ENCODE measurements at places on chromosomes 5 and 9. TPM values are rescaled to one million over a fixed set of nuclear protein-coding genes. Genes with fewer than 3 reads are reported as not detected.
A peak's percentile ranks its signal among the peaks of the same experiment; 100 is the strongest.

DNA sequence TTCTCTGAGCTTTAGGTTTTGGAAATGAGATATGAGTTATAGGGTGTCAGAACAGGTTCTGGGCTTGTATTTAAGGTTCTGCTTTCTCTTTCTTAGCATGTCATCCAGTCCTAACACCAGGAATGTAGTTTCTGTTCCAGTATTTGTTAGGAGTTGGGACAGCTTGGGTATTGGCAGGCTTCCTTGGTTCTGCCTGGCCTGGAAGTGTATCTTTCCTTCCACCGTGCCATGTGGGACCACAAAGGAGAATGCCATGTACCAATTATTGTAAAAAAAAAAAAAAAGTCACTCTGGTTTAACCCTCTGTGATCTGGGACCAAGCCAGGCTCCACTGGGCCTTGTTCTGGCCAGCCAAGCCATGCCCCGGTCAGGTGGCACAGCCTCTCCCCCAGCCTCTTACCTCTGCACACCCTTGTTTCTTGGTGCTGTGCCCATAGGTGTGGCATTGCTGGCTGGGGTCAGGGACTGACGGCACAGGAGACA is 47.8 kb downstream of the ARHGAP26 start:
- no peak for DNase-seq

GRCh38 chr5:109299557-109299956 is 110.2 kb downstream of the PJA2 start:
- no peak for DNase-seq

- DNase-seq, result peak; percentile 87
Measured at GRCh38 chr9:18490641-18491370, 16.9 kb downstream of the ADAMTSL1 start.

DNA sequence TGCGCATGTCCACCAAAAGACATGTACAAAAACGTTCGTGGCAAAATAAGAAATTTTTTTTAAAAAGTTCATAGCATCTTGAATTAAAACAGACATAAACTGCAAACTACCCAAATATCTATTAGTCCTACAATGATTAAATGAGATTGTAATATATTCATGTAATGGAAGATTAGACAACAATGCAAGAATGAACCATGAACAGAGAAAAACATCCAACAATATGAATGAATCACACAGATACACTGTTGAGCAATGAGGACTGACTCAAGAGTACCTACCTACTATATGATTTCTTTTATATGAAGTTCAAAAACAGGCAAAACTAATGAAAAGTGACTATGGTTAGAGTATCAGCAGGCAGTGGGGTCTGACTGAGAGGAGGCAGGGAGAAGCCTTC is 17.9 kb upstream of the CTNNAL1 start:
- DNase-seq, result peak; percentile 83

GRCh38 chr5:133637206-133637605 is 24.9 kb upstream of the FSTL4 start:
- DNase-seq, result no peak

DNA sequence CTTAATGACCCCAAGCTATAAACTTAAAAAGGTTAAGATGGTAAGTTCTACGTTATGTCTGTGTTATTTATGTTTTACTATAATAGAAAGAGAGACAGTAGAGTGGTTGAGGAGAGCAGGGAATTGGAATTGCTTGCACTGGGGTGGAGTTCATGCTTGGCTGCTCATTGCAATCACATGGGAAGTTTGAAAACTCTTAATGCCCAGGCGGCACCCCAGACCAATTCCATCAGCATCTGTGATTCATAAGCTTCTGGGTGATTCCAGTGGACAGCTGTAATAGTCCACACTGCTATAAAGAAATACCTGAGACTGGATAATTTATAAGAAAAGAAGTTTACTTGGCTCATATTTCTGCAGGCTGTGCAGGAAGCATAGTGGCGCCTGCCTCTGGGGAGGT is 323.9 kb upstream of the MSX2 start:
- DNase-seq, result no peak

DNA sequence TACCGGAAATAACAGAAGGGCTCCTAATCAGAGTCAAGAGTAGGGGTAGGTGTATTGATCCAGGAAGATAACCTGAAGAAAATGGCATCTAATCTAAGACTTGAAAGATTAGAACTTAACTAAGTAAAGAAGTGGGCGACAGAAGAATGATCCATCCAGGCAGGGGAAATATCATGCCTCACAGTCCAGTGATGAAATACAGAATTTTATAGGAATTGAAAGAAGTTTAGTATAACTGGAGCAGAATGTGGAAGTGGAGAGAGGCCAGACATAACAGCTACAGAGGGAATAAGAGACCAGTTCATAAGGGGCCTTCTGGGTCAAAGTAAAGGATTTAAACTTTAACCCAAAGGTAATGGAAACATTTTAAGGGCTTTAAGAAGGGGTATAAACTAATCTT is 42.2 kb downstream of the ERP44 start:
- no peak for DNase-seq

DNA sequence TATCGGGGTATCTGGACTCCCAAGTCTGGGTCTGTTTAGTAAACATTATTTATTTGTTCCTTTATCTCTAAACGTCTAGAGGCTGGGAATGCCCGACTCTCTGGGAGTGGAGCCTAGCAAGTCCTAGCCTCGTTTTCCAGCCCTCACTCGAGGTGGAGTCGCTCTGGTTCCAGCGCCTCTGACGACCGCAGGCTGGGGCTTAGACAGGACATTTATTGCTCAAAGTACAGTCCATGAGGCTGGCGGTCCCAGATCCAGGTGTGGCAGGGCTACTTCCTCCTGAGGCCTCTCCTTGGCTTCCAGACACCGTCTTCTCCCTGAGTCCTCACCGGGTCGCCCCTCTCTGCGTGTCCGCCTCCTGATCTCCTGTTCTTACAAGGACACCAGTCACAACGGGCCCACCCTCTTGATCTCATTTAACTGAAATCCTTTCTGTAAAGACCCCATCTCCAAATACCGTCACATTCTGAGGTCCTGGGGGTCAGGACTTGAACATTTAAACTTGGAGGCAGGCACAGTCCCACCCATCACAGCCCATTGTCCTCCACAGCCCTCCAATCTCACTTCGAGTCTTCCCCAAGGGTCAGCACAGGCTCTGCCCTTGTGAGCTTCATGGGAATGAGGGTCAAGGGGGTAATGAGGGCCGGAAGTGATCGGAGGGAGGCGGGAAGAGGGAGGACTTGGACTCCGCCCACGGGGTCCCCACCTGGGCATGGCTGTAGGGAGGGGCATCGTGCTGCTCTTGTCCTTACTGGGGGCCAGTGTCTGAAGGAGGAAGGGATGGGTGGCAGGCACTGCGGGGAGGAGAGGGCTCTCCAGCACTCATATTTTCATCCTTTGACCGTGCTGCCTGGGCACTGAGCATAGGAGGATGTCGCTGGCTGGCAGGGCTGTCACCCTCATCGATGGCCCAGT is 12.2 kb upstream of the CLPTM1L start:
- no peak for DNase-seq

The MARCHF11 gene
- total RNA-seq, result not detected

The NCS1 gene
- 22.9 TPM for total RNA-seq

The ERP44 gene
- 6.6 TPM for total RNA-seq
